ENCODE measurements at places on chromosomes 4 and X. TPM values are rescaled to one million over a fixed set of nuclear protein-coding genes. Genes with fewer than 3 reads are reported as not detected.
A peak's percentile ranks its signal among the peaks of the same experiment; 100 is the strongest.

DNA sequence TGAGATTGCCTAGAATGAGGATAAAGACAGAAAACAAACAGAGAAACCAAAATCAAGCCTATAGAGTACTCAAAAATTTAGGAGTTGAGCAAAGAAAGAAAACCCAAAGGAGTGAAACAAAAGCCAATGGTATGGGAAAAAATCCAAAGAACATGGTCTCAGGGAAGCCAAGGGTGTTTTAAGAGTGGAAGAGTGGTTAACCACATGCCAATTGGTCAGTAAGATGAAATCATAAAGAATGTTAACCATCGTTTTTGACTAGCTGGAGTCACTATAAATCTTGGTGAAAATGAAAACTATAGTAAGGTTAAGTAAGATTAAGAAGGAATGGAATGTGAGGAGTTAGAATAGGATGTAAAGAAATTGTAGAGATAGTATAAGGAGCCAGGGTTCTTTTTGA is 64.7 kb upstream of the RPL34 start:
- no peak for DNase-seq

P2RY10 gene
- 1.2 TPM for polyA plus RNA-seq

- DNase-seq, result no peak
Measured at GRCh38 chr4:103692615-103693014, 27.2 kb downstream of the TACR3 start.

DNA sequence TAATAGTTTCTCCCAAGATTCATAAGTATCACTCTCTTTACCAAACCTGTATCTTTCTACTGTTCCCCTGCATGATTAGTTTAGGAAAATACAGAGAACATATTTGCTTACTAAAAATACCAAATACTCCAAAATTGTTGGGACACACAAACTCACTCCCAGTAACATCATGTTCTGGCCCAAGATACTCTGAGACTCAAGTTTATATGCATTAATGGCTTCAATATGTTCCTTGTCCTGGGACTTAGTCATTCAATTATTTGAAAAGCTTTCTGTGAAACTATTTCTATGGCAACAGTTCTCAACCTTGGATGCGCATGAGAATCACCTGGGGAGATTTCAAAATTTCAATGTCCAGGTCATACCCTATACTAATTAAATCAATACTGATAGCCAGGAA is 138.9 kb upstream of the PTCHD1 start:
- DNase-seq, result no peak

SULT1E1 gene
- polyA plus RNA-seq, result 134 TPM

- no peak for DNase-seq
Measured at GRCh38 chr4:125728568-125728967, 413.8 kb downstream of the FAT4 start.

DNA sequence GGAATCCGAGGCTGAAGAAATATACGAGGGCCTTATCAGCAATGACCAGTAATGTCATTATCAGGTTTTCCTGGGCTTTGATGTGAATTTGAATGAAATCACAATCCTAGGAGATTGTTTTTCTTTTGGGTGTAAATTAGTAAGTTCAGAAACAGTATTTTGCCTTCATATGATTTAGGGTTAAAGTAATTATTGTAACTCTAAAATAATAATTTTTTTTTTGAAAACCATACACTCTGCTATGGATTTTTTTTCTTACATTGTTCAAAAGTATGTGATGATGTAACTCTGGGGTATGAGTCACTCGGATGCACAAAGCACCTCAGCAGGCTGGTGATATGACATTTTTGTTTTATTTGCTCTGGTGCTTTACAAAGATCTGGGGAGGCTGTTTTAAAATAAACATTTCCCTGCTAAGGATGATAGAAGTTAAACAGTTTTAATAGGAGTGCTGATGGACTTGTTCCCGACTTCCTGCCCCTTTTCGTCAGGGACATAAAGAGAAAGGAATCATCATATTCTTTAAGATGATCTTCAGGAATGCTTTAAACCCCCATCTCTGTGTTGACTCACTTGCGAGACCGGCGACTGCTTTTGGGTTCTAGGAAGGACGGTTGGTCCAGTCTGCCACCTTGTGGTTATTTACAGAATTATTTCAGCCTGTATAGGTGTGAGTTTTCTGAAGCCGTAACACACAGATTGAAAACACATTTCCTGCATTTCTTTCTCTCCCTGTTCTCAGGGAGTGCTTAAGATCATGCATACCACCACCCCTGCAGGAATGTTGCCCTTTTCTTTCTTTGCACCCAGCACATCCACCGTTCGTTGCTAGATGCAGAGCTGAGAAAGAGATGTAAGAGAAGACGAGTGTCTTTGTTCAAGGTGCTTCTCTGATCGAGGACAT is 72.5 kb downstream of the RAPGEF2 start:
- peak; percentile 66 for DNase-seq

- DNase-seq, result no peak
Measured at GRCh38 chr4:120801137-120801758, 121.3 kb downstream of the PRDM5 start.
